PC-3 (cell line): ENCODE measurements at places on chromosomes 13 and 19.

- no peak for DNase-seq
Observed at GRCh38 chr13:97559981-97560380, 126.0 kb downstream of the RAP2A start.

GRCh38 chr13:51811920-51812451, 8.0 kb upstream of the DHRS12 start:
- DNase-seq: no peak

- DNase-seq: peak; percentile 75
Observed at GRCh38 chr19:2618611-2619010, 83.9 kb downstream of the GNG7 start.

GRCh38 chr19:6065685-6066374, 44.5 kb downstream of the RFX2 start:
- DNase-seq: peak; percentile 76
